ENCODE measurements at places on chromosomes 4 and X.

GRCh38 chr4:122701061-122701460, 31.4 kb upstream of the BBS12 start:
- no peak for DNase-seq

- no peak for DNase-seq
Measured at GRCh38 chrX:132559101-132559500, 70.3 kb upstream of the MBNL3 start.

DNA sequence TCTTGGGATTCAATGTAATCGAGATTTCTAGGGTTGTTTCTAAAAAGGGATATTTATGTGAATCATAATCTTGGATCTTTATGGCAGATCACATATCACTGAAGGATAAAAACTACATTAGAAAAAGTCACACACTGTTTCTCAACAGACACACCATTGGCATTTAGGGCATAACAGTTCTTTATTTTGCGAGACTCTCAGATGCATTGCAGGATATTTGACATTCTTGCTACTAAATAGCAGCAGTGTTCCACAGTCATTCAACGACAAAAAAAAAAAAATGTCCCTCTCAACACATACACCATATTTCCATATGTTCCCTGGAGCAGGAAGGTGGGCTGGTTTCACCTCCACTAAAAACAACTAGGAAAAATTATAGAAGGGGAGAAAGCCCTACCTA, 243.4 kb upstream of the PCDH18 start:
- DNase-seq: no peak

DNA sequence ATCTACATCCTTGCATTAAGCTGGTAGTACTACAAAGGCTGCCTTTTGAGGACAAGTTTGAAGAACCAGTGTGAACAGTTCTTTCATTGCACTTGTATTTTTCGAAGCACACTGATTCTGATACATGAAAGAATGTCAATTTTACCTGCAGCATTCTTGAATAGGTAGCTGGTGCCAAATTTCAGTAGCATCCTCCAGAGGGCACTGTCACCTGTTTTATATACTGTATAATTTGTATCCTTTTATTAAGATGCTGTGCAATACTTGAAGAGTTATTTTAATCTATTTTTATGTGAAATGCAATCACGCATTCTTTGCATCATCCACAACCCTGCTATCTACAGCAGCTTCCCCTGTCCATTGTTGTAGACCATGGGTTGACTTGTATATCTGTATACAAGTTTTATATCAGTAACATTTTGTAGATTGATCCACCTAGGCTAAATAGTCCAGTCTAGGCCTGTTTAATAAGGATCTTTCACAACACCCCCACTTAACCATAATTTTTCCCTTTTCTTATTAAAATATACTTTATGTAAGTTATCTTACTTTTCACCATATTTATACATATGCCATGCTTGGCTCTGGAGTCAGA, 325.7 kb downstream of the PCDH7 start:
- DNase-seq: no peak

GRCh38 chrX:9338986-9339385, 125.9 kb upstream of the TBL1X start:
- DNase-seq: no peak

DNA sequence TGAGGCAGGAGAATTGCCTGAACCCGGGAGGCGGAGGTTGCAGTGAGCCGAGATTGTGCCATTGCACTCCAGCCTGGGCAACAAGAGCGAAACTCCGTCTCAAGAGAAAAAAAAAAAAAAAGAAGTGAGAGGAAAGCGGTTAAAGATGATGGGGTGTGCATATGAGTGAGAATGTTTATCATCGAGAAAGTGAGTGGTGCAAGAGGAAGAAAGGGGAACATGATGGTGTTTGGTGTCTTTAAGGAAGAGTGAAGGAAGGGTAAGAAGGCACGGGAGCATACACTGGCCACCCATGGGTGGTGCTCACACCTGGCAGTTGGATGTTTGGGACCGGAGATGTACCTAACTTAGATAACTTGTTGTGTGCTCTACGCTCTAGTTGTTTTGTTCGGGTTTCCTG, 62.2 kb downstream of the STOX2 start:
- no peak for DNase-seq

DNA sequence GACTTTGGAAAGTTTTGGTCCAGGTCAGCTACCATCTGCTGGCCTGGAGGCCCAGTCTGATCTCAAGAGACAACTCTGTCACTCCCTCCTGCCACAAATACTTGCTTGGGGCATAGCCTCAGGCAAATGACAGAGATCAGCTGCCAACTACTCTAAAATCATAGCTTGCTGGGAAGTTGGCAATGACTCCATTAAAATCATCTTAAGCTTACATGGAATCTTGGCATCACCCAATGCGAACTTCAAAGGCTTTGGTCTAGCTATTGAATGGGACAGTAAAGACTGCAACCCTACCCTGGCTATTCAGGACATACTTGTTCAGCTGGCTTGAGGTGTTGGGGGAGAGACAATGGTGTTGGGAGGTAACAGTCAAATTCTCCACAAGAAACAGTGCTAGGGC, 7.0 kb upstream of the USO1 start:
- DNase-seq: no peak

GRCh38 chrX:3271183-3271833, 75.1 kb downstream of the MXRA5 start:
- no peak for DNase-seq

DNA sequence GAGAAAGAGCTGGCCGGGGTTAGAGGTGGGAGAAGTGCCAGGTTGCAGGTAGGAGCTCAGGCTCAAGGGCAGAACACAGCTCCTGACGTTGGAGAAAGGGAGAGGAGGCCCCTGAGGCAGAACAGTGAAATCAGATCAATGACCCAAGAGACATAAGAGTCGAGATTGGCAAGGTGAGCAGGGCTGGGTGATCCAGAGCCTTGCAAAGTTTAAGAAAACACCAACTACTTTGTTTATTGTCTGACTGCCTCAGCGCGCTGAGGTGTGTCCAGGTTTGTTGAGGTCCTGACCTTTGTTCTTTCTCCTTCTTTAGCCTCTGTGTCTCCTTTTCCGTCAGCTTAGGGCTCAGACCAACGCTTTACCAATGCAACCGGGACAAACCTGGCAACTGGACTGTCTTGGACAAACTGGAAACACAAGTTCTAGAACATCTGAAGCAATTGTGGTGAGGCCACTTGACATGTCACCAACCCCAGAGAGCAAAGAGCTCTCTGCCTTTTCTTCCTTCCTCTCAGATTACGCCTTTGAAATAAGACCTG, 28.3 kb downstream of the CHRNA9 start:
- no peak for DNase-seq

DNA sequence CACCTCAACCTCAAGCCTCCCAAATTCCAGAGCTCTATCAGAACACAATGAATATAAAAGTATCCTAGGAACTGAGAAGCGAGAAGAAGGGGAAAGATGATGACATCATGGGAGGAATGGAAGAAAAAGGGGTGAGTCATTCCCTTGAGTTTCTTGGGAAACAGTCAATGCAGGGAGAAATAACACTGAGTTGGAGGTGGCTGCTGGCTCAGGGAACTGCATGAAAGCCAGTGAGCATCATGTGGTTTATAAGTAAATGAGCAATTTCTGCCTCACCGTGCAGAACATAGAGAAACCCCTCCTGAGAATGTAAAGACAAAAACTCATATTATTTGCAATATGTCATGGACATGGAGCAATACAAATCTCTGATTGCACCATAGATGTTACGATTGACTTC, 73.3 kb downstream of the SHOX start:
- no peak for DNase-seq

GRCh38 chrX:137575596-137576255, 9.8 kb downstream of the ZIC3 start:
- DNase-seq: no peak

- DNase-seq: no peak
Measured at GRCh38 chr4:80568891-80569290, 233.4 kb downstream of the CFAP299 start.

DNA sequence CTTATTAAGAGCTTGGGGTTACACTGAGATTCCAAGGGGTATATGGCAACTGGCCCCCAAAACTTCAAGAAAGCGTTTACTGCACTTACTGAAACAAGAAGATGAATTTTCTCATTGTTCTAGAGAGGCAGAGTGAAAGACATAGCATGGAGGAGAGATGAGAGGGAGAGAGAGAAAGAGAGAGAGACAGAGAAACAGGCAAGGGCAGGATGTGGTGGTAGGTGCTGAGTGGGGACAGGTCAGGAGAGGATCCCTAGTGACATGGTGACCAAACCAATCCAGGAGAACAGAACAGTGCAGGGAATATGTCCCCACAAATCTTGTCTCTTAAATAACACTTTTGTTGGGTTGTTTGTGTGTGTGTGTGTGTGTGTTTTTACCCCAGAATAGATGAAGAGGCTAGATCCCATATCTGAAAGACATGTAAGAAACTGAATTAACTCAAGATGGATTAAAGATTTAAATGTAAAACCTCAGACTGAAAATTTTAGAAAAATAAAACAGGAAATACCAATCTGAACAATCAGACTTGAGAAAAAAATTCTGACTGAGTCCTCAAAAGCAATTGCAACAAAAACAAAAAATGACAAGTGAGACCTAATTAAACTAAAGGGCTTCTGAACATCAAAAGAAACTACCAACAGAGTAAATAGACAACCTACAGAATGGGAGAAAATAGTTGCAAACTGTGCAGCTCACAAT, 202.2 kb downstream of the QDPR start:
- no peak for DNase-seq

Measured in hematopoietic multipotent progenitor cell treated with erythropoietin and hydrocortisone succinate and interleukin-3 and kit ligand, for 17 days (in vitro differentiated cells).